ENCODE measurements at places on chromosomes 12 and 14.

GRCh38 chr14:53017837-53018236 lies 67.0 kb upstream of the FERMT2 start:
- no peaks in the 10 kb centered on the region for H3K4me1 ChIP-seq
- H3K27ac ChIP-seq: no peak overlapping the region
- no peaks in the 10 kb centered on the region for H3K27me3 ChIP-seq

GRCh38 chr14:103362780-103363179 lies 22.4 kb upstream of the MARK3 start:
- no peak for DNase-seq
- no peaks in the 10 kb centered on the region for H3K36me3 ChIP-seq
- no peaks in the 10 kb centered on the region for H3K4me1 ChIP-seq
- H3K27ac ChIP-seq: no peak overlapping the region
- no peaks in the 10 kb centered on the region for H3K27me3 ChIP-seq

DNA sequence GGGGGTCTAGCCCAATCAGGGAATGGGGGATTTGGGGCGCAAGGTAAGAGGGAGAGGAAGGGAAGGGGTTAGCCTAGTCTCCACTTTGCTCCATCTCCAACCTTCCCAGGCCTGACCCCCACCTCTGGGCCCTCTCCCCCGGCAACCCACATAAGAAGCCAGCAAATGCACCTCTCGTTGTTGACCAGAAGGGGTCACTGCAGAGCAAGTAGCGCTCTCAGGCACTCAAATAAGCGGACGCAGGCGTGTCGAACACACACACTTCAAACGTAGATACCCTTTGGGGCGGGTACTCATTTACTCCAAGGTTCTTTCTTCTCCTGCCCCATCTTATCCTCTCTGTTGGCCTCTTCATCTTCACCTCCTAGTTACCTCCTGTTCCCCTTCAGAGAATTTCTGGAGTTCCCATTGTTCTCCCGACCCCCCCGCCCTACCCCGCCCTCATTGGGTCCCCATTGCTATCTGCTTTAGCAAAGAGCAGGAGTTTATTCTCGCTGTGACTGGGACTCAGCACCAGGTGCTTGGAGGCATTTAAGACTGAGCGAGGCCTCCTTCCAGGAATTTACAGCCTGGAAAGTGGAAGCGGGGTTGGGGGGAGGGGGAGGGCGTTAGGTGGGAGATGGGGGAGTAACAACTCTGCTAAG lies 1.5 kb upstream of the SRRM4 start:
- H3K36me3 ChIP-seq: no peaks in the 10 kb centered on the region
- H3K4me1 ChIP-seq: peaks cover 17% of the 10 kb centered on the region
- H3K4me3 ChIP-seq: no peak overlapping the region
- H3K27me3 ChIP-seq: peaks cover 75% of the 10 kb centered on the region
- DNase-seq: no peak
- no peak overlapping the region for H3K27ac ChIP-seq

- H3K27me3 ChIP-seq: no peaks in the 10 kb centered on the region
- DNase-seq: no peak
- peak overlapping the region; percentile 75 for H3K27ac ChIP-seq
- H3K36me3 ChIP-seq: no peaks in the 10 kb centered on the region
- peaks cover 88% of the 10 kb centered on the region for H3K4me1 ChIP-seq
- no peak overlapping the region for H3K4me3 ChIP-seq
Observed at GRCh38 chr12:2302711-2303580, 250.2 kb downstream of the CACNA1C start.

GRCh38 chr14:46582826-46583225 lies 68.8 kb downstream of the RPL10L start:
- no peaks in the 10 kb centered on the region for H3K36me3 ChIP-seq
- DNase-seq: no peak
- H3K27ac ChIP-seq: no peak overlapping the region

- H3K36me3 ChIP-seq: no peaks in the 10 kb centered on the region
- no peak for DNase-seq
- no peak overlapping the region for H3K4me3 ChIP-seq
- H3K27me3 ChIP-seq: no peaks in the 10 kb centered on the region
- H3K27ac ChIP-seq: no peak overlapping the region
- H3K4me1 ChIP-seq: no peaks in the 10 kb centered on the region
Observed at GRCh38 chr12:128455851-128456250, 188.9 kb downstream of the TMEM132C start.

GRCh38 chr12:20523658-20524057 lies 155.3 kb downstream of the PDE3A start:
- H3K4me1 ChIP-seq: peaks cover 50% of the 10 kb centered on the region
- DNase-seq: no peak
- H3K27me3 ChIP-seq: no peaks in the 10 kb centered on the region
- no peak overlapping the region for H3K4me3 ChIP-seq

GRCh38 chr12:76260390-76260748 lies 87.8 kb downstream of the BBS10 start:
- H3K36me3 ChIP-seq: no peaks in the 10 kb centered on the region
- H3K4me1 ChIP-seq: peaks cover 41% of the 10 kb centered on the region
- H3K27ac ChIP-seq: peak overlapping the region; percentile 85
- no peak for DNase-seq

DNA sequence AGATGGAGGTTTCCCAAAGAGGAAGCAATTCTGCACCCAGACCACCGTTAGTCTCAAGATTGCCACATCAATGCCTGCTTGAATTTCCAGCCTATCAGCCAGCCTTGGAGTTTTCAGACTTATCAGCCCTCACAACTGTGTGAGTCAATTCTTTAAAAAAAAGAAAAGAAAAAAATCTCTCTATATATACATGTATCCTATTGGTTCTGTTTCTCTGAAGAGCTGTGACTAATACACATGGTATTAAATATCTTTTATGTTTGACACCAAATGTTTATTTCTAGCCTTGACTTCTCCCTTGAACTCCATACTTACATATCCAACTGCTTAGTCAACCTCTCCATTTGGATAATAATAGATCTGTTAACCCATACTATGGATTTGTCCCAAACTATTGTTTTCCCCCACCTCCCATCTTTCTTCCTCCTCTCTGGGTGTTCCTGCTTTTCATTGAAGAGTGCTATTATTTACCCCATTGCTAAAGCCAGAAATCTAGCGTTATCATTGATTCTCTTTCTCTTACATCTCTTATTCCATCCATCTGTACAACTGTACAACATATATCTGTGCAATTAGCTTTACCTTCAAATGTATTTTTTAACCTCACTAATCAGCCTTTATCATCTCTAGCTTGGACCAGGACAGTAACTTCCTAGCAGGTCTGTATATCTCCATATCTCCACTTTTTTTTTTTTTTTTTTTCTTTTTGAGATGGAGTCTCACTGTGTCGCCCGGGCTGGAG lies 22.7 kb upstream of the EID3 start:
- H3K27ac ChIP-seq: peak overlapping the region; percentile 16
- DNase-seq: no peak
- H3K36me3 ChIP-seq: no peaks in the 10 kb centered on the region
- H3K4me1 ChIP-seq: peaks cover 10% of the 10 kb centered on the region
- H3K4me3 ChIP-seq: no peak overlapping the region

GRCh38 chr12:106136263-106136662 lies 2.5 kb downstream of the NUAK1 start:
- H3K36me3 ChIP-seq: no peaks in the 10 kb centered on the region
- peak; percentile 98 for DNase-seq
- H3K27ac ChIP-seq: peak overlapping the region; percentile 96
- H3K4me1 ChIP-seq: peaks cover 90% of the 10 kb centered on the region

DNA sequence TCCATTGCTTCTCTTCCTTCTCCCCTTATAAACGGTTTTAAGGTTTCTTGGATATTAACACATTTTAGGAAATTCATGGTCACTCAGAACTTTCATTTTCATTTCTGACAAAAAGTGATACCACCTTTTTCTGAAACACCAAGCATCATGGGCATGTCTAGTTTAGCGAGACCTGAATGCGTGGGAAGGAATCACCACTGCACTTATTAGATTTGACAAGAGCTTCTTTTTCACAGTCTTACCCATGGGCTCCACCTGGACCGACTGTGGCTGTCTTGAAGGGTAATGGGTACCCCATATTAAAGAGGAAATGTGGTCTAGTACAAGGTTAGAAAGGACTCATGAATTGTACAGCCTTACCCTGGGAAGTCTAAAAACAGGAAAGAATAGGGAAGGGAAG lies 95.4 kb downstream of the KCNK10 start:
- H3K4me1 ChIP-seq: no peaks in the 10 kb centered on the region
- H3K27me3 ChIP-seq: no peaks in the 10 kb centered on the region
- H3K4me3 ChIP-seq: no peak overlapping the region
- DNase-seq: no peak

DNA sequence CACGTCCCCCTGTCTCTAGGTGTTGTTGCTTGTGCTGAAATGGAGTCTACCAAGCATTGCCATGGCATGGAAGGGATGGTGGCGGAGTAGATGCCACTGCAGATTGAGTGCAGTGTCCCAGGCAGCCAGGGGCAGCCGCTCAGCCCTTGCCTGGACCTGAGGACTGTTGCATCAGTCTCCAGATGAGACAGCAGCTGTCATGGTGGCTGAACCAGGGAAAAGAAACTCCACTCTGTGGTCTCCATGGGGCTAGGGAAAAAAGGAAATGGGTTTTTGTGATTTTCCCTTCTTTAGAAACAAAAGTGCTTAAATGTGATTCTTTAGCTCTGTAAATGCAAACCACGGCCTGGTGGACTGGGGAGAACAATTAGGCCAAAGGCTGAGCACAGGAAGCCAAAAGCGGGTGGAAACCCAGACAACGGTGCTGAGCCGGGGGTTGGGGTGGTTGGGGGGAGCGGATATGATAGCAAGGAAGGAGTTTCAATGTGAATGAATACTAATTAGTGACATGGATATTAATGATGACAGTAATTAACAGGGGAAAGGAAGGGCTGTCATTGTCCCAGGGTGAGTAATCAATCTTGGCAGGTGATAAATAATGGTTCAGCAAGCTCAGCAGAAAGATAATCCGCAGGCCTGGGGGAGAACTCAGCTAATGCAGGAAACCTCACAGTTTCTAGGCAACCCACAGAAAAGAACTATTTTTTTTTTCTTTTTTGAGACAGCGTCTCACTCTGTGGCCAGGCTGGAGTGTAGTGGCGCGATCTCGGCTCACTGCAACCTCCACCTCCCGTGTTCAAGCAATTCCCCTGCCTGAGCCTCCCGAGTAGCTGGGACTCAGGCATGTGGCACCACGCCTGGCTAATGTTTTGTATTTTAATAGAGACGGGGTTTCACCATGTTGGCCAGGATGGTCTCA lies 442.6 kb downstream of the DPF3 start:
- H3K27ac ChIP-seq: no peak overlapping the region
- no peak overlapping the region for H3K4me3 ChIP-seq
- no peaks in the 10 kb centered on the region for H3K27me3 ChIP-seq
- no peaks in the 10 kb centered on the region for H3K36me3 ChIP-seq

- H3K4me1 ChIP-seq: peaks cover 31% of the 10 kb centered on the region
- H3K27me3 ChIP-seq: no peaks in the 10 kb centered on the region
- no peak overlapping the region for H3K4me3 ChIP-seq
- no peak overlapping the region for H3K27ac ChIP-seq
Observed at GRCh38 chr14:56176530-56176929, 58.3 kb downstream of the PELI2 start.

DNA sequence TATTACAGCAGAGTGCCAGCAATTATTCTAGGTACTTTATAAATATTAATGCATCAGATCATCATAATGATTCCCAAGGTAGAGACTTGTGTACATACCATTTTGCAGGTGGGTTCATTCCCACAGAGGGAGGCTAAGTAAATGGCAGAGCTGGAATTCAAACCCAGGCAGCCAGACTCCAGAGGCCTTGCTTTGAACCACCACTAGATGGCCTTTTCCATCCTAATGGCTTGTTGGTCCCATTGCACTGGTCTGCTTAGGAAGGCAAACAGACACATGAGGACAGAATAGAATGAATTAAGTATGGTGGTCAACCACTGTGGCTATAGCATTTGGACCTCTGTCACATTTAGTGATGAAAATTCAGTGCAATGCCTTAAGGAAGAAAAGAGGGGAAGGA lies 158.7 kb downstream of the METTL25 start:
- H3K27ac ChIP-seq: no peak overlapping the region
- no peaks in the 10 kb centered on the region for H3K36me3 ChIP-seq
- no peak for DNase-seq
- no peak overlapping the region for H3K4me3 ChIP-seq
- no peaks in the 10 kb centered on the region for H3K27me3 ChIP-seq

DNA sequence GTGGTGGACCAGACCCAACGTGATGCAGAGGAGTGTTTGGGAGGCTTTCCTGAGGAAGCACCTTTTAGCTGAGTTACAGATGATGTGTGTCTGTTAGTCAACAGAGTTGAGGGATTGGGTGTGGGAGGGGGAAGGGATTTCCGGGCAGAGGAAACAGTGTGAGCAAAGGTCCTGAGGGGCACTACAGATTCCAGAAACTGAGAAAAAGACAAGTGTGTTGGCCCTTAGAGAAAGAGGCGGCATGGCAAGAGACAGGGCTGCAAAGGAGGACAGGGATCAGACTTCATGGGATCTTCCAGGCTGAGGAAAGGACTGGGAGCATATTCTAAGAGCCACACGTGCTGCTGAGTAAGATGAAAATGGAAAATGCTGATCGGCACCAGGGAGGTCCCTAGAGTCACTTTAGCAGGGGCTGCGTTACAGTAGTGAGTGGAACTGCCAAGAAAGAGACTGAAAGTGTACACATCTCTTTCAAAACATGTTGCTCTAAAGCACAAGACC lies 9.4 kb upstream of the RPS6KL1 start:
- H3K36me3 ChIP-seq: no peaks in the 10 kb centered on the region
- H3K4me1 ChIP-seq: peaks cover 21% of the 10 kb centered on the region
- H3K27me3 ChIP-seq: no peaks in the 10 kb centered on the region
- no peak for DNase-seq
- H3K27ac ChIP-seq: peak overlapping the region; percentile 42
- no peak overlapping the region for H3K4me3 ChIP-seq

DNA sequence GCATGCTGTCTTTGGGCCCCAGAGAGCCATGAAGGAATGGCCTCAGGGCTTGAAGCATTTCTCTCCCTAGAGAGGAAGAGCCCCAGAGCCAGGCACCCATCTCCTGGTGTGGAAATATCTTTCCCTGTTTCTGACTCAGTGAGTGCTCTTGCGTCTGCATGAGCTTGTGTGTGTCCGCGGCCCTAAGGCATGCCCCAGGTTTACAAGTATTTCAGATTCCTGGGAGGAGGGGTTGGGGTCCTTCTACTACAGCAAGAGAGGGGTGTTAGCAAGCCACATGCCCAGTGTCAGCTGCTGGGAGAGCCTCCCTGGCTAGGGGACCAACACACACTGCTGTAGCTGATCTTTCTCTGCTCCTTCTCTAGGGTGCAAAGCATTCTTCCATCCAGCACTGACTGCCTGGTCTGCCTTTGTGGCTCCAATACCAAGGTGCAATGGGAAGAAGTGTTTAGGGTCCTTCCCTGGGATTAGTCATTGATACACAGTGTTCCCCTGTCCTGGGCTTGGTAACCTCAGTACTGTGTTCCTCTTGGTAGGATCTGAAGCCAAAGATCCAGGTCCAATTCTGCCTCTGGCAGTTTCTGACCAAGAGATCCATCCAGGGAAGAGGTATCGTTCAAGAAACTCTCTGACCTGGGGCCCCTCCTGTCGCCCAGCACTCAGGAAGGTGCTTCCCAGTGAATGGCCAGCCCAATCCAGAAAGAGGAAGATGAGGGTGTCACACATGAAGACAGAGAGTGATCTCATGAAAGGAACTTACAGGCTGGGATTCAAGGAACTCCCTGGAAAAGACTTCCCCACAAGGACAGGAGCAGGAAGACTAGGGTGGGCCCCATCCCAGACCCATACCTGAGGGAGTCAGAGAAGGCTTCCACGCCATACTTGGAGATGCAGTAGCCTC lies 3.1 kb downstream of the RDH16 start:
- H3K36me3 ChIP-seq: no peaks in the 10 kb centered on the region
- DNase-seq: peak; percentile 81
- no peaks in the 10 kb centered on the region for H3K4me1 ChIP-seq
- no peak overlapping the region for H3K4me3 ChIP-seq

GRCh38 chr12:64304571-64304970 lies 82.5 kb upstream of the KICS2 start:
- H3K27ac ChIP-seq: no peak overlapping the region
- H3K27me3 ChIP-seq: no peaks in the 10 kb centered on the region
- no peaks in the 10 kb centered on the region for H3K4me1 ChIP-seq
- H3K4me3 ChIP-seq: no peak overlapping the region
- no peaks in the 10 kb centered on the region for H3K36me3 ChIP-seq
